GM04504 (cell line): ENCODE measurements at places on chromosomes 4 and X.

DNA sequence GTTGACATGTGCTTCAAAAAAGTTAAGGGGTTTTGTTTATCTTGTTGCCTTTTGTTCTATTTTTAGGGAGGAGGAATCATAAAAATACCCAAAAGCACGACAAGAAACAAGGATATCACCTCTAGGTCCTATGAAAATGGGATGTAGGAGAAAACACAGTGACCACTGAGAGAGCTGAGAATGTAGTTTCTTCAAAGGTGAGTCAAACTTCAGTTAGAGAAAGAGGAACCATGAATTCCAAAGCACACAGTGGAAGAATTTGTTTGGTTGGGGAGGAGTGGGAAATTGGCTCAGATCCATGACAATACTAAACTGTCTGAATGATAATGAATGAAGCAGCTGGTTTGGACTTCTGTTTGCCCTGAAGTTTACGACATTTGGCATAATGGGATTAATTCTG is 19.1 kb upstream of the FRYL start:
- no peak for DNase-seq

DNA sequence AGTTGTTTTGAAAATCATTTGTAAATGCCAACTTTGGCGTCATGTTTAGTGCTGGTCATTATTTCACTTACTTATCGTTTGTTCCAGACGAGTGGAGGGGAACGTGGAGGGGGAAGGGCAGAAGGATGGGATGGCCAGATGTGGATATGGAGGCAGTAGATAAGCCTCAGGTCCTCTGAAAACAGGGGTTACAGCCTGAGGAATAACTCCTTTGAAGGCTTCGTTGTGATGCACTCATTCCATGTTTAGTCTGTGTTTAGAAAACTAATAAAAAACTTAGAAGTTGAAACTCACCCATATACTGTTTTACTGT is 1.1 kb downstream of the MOB1B start:
- no peak for DNase-seq

GRCh38 chr4:84338367-84338766 is 160.7 kb downstream of the NKX6-1 start:
- DNase-seq, result no peak

- DNase-seq, result no peak
Observed at GRCh38 chr4:145681518-145681917, 1.6 kb downstream of the C4orf51 start.

- peak; percentile 16 for DNase-seq
Observed at GRCh38 chr4:146095091-146095690, 80.3 kb upstream of the LSM6 start.

DNA sequence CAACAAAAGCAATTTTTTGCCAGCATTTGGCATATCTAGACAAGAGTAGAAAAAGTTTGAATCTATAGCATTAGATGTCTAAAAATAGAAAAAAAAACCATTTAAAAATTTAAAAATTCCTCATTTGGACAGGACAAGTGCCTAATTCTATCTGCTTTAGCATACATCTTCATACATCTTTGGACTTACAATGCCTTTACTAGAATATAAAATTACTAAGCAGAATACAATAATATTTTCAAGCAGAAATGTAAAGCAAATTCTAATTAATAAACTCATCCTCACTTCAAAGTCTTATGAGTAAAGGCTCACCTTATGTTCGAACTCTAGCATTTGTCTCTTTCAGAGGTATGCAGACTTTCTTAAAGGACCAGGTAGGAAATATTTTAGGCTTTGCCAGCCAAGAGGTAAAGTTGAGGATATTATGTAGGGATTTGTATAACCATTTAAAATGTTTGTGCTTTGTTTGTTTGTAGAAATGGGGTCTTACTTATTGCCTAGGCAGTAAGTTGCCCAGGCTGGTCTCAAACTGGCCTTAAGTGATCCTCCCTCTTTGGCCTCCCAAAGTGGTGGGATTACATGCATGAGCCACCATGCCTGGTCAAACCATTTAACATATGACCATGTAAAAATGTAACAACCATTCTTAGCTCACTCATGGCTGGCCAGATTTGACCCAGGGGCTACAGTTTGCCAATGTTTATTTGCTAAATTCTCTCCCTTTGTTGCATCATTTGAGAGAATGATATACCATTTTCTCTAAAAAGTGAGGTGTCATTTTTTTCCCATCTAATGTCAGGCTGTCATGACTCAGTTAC is 29.1 kb downstream of the UGDH start:
- DNase-seq, result no peak

DNA sequence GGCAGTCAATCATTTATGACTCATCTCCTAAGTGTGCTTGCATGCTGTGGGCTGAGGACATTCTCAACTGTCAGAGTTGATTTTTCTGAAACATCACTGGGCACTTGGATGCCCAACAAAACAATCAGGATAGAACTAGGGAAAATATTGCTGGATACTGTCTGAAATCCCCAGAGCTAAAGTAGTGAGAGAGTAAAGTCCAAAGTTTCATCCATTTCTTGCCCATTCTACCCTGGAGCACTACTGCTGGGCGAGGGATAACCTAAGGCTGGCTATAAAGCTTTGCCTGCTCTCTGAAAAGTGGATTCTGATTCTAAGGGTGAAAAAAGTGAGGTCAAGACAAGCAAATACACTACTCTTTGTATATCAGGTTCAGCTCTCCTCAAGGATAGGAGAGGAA is 279.6 kb upstream of the EDA2R start:
- DNase-seq, result no peak

DNA sequence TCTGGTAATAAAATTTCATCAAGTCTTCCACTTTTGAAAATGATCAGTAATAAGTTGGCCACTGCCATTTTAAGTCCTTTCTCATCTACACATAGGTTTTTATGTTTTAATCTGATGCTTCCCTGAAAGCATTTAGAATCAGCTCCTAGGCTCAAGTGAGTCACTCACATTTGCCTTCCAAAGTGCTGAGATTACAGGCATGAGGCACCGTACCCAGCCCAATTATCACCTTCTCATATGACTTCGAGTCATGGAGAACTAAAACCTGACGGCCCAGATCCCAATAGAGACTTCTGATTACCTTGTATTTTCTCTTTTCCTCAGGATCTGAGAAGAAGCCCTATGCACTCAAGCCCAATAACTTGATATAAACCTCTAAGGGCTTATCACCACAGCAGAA is 140.8 kb downstream of the OPHN1 start:
- DNase-seq, result no peak

- no peak for DNase-seq
Observed at GRCh38 chr4:38366456-38366855, 297.5 kb upstream of the KLF3 start.

- DNase-seq, result no peak
Observed at GRCh38 chr4:54687887-54688841, 30.4 kb downstream of the KIT start.

DNA sequence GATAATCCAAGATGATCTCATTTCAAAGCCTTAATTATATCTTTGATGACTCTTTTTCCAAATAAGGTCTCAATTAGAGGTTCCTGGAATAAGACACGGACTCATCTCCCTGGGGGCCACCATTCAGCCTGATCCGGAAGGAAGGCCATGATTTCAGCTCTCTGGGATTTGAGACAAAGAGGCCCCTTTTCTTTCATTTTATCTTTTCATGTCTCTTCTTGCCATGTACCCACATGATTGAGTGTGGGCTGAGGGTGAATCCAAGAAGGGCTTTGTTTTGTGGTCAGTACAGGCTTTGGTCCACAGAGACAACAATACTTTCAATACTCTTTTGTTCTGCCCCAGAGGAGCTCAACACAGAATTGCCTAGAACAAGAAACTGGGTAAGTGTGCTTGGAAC is 261.2 kb downstream of the TRIML1 start:
- DNase-seq, result no peak

GRCh38 chr4:118985170-118986000 is 96.7 kb downstream of the SYNPO2 start:
- no peak for DNase-seq

DNA sequence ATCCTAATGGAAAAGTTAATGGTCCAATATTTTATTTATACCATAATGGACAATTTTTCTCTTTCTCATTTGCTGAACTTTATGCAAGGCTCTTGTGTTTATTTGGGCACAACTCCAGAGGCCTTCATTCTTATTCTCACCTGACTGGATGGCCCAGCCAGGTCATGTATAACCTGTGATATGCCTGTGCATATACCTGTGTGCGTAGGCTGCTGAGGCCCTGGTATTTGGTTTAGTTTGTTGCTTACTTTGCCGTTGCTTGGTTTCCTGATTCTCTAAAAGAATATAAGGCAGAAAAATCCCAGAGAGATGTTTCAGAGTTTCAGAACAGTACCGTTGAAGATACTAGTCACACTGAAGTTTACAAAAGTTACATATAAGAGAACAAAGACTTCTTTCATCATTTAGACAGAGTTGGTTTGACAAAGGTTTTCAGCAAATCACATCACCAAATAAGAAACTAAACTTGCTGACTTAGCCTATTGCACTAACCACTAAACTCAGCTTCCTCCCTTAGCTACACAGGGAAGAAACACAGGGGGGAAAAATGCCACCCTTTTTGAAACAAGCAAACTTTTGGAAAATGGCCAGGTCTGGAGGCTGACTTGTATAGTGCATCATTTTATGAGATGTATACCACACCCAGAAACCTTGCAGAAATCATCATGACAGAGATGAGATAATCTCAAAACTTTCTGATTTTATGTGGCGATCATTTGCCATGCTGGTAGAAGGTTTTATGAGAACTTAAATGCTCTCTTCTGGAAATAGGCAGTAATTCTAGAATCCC is 248.5 kb downstream of the GRIA3 start:
- no peak for DNase-seq

DNA sequence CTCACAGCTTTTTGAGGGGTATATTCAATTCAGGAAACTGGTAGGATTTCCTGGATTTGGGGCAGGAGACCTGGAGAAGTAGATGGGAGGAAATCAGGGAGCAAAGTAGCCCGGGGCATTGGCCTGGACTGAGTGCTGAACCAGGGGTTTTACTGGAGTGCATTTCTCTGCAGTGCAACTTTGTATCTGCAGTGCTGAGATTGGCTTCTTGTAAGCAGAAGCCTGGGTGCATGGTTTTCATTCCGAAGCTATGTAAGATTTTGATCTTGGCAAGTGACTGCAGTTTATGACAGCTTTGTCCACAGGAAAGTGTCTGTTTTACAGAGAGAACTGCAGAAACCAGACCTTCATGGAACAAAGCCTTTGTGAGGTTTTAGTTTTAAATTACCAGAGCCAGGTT is 158.3 kb downstream of the SPCS3 start:
- DNase-seq, result no peak

DNA sequence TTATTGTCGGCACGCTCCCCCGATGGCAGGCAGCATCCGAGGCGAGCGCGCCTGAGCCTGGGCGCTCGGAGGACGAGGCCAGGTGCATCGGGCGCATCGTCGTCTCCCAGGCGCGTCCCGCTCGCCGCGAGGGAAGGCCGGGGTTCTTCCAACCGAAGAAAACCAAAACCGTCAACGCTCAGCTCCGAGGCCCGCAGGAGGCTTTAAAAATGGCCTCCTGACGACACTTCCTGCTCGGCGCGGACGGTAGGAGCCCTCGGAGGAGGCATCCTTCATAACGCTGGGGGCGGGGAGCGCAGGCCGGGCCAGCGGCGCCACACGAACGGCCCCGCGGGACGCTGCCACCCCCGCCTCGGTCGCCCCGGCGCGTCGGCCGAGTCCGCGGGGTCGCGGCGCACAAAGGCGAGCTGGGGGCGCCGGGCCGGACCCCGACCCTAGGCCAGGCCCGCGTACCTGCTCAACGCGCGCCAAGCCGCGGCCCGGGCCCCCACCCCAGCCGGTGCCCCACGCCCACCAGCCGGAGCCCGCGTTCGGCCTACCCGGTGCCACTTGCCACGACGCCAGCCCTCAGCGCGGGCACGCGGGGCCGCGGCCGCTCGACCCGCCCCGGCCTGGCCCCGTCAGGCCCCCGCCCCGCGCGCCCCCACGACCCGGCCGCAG is 501 bp downstream of the ZNF518B start:
- no peak for DNase-seq

DNA sequence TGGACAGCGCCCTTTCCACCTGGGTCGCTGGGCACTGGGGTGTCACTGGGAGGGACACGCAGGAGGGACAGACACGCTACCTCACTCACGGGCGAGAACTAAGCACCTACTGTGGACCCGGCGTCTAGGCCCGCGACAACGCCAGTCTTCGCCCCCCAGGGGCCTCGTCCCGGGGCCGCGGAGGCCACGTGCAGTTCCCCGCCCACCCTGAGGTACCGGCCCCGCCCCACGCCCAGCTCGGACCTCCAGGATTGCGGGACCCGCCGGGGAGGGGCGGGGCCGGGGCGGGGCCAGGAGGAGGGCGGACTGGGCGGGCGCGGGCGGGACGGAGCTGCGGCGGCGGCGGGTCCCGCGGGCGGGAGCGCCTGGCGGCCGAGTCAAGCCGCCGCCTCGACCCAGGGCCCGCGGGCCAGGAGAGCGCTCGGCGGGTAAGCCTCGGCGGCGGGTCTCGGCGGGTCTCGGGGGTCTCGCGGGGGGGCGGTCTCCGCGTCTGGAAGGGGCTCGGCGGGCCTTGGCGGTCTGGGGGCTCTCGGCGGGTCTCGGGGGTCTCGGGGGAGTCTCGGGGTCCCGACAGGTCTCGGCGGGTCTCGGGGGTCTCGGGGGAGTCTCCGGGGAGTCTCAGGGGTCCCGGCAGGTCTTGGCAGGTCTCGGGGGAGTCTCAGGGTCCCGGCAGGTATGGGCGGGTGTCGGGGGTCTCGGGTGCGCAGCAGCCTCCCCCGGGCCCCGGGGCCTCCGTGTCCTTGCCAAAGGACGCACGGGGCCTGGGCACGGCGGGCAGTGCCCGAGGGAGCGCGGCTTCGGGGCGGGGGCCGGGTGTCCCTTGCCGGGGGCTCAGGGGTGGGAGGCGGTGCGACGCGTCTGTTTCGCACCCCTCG is at the start of gene SH3BP2:
TSS of gene SH3BP2 (plus strand) at position 375 of the 875 bp plus-strand sequence. CDS start 27,533 bp downstream, outside the sequence.
- DNase-seq, result no peak

DNA sequence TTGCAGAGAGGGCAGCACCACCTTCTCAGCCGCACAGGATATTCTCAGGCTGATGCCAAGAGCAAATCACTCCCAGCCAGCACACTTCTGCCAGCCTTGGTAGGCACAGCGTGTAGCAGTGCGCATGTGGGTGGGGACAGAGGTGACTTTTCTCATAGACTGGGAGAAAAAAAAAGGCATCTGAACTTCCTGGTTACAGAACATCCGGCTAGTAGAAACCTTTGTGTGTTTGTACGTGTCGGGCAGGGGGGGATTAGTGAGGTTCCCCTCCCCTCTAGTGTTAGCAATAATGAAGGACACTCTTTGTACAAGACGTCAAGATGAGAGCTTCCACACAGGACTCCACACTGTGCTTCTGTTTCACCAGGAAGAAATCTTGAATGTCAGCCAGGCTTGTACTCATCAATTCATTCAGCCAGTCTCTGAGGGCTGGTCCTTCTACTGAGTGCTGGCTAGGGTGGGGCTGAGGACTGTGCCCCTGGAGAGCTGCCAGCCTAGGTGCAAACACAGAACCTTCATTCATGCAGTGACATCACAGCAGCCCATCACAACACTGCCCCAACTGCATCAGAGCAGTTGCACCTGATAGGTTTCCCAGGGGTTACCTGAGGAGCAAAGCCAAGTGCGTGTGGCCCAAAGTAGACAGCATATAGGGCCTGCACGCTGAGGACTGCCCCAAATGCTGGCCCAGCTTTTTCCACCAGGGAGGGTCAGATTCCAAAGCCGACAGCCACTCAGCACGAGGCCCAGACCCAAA is 34.7 kb downstream of the SLC25A5 start:
- DNase-seq, result no peak

GRCh38 chrX:140521393-140521792 is 16.5 kb upstream of the SOX3 start:
- DNase-seq, result no peak

- DNase-seq, result peak; percentile 0
Observed at GRCh38 chrX:63128509-63128908, 222.6 kb downstream of the SPIN4 start.

GRCh38 chr4:11428899-11429698 is 405 bp upstream of the HS3ST1 start:
- DNase-seq, result no peak
